Left renal cortex interstitium (tissue), 4 donors: ENCODE measurements at places on chromosomes 4 and X. TPM values are rescaled to one million over a fixed set of nuclear protein-coding genes. Genes with fewer than 3 reads are reported as not detected.

The EXOC1L gene
- not detected for polyA plus RNA-seq

The DIPK2B gene
- 8.3 TPM for polyA plus RNA-seq

The TLR2 gene
- 6.0 TPM for polyA plus RNA-seq

The PGRMC1 gene
- polyA plus RNA-seq, result 290 TPM

The HHIP gene
- 2.4 TPM for polyA plus RNA-seq

The DMRTC1B gene
- 5.3 TPM for polyA plus RNA-seq

The SRPX gene
- 20.7 TPM for polyA plus RNA-seq

The ARSD gene
- 49.1 TPM for polyA plus RNA-seq
